ENCODE measurements at places on chromosomes 3 and 15.

DNA sequence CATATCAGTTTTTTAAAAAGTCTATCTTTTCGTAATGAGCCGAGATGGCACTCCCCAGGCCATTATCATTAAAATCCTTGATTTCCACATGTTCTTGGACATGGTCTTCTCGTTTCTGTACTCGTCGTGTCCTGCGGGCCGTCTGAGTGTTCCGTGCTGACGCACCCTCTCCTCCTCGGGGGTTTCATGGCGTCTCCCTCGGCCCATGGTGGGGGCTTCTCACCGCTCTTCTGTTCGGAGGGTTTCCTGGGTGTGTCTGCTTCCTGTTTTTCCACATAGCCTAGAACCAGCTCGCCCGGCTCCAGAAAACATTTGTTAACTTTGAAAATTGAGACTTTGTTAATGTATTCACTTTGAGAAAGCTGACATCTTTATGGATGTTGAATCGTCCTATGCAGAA, 92.7 kb downstream of the VGLL4 start:
- no peak for DNase-seq

GRCh38 chr3:141853629-141854168, 22.7 kb upstream of the ATP1B3 start:
- DNase-seq, result no peak

- no peak for DNase-seq
These were observed 129.9 kb downstream of the KLF13 start for GRCh38 chr15:31456354-31457060.

DNA sequence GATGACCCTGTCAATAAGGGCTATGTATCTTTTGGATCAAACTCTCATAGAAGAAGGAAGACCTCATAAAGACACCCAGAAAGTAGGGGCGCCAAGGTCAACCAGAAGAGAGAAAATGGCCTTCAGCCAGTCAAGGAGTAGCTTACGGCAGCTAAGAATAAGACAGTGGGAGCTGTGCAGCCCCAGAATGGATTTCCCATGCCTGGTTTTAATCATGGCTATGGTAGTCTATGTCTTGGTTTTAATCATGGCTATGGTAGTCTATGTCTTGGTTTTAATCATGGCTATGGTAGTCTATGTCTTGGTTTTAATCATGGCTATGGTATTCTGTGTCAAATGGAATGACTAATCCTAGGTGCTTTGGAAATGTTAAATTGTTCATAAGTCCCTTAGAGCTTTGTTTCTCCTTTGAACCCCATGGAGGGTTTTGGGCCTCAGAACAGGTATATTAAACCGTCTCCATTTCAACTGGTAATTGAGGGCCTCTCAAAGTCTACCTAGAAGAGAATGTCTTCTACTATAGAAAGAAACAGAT, 742.0 kb upstream of the CFAP20DC start:
- DNase-seq, result no peak

DNA sequence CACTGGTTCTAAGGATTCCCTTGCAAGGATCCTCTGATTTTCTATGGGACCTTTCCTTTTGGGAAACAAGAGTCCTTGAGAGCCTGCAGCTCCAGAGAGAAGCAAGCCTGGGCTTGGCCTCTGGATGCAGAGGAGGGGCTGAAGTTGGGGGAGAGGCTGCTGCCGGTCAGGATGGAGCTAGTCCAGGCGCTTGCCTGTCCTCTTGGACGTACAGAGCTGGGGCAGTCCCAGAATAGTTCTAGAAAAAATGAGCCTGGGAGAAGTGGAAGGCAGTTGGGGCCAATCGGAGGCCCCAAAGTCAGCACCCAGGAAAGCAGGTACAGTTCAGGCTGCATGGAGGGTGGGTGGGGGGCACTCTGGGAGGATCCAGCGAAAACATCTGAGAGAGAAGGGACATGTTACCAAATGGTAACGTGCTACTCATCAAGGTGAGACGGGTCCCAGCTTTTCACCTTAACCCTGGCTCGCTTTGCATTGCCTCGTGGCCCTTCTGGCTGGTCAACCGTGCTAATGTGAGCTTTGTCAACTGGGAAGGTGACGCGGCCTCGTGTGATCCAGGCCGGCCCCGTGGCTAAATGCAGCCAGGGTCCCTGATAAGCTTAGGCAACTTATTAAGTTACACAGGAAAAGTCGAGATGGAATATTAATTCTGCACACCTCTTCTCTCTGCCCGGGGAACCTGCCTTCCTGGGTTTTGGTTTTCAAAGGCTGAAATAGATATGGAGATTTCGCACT, 38.7 kb upstream of the MAGEF1 start:
- no peak for DNase-seq
